Cardiac fibroblast (primary cell): ENCODE measurements at places on chromosomes 13 and 19.

DNA sequence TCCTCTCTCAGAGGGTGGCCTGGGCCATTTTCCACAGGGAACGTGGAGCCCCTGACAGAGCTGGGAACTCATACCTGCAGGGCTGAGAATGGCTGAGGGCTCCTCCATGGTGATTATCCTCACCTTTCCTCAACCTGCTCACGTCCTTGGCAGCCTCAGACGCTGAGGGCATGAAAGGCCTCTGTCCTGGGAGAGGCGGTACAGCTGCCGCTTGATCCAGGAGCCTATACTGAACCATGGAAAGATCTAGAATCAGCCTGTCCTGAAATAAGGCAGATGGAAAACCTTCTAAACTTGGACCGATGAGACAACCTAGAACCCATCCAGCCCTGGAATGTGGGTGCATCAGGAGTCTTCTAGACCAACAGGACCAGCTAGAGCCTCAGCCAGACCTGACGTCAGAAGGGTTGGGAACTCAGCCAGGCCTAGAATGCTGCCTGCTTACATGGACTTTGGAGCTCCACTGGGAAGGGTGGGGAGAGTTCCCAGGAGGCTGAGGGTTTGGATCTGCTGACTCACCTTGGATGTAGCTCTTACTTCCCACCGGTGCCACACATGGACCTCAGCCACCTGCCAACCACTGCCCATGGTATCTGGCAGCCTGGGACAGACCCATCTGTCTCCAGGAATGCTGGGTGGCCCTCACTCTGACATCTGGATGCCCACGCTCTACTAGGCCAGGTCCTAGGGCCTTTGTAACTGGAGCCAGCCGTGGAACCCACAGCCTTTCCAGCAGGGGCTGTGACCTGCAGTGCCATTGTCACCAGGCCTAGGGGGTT, 7.5 kb downstream of the KCTD15 start:
- peak; percentile 74 for DNase-seq

DNA sequence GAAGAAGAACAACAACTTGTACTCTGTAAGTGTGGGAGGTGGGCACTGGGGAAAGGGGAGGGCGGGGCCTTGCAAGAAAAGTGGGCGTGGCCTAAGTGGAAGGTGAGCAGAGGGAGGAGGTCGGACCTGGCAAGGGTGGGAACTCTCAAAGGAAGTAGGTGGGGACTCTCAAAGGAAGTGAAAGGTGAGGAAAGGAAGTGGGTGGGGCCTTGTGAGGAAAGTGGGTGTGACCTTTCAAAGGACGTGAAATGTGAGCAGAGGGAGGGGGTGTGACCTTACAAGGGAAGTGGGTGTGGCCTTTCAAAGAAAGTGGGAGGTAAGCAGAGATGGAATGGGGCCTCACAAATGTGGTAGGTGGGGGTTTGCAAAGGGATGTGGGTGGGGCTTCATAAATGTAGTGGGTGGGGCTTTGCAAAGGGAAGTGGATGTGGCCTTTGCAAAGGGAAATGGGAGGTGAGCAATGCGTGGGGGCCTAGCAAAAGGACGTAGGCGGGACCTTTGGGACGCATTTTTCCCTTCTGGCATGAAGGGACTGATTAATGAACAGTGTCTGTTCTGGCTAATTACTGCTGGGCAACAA, 25.9 kb downstream of the ACSBG2 start:
- peak; percentile 3 for DNase-seq

GRCh38 chr13:33464345-33464744, 178.8 kb upstream of the STARD13 start:
- no peak for DNase-seq

- no peak for DNase-seq
Observed at GRCh38 chr19:10404888-10405820, 1.8 kb upstream of the CDC37 start.

DNA sequence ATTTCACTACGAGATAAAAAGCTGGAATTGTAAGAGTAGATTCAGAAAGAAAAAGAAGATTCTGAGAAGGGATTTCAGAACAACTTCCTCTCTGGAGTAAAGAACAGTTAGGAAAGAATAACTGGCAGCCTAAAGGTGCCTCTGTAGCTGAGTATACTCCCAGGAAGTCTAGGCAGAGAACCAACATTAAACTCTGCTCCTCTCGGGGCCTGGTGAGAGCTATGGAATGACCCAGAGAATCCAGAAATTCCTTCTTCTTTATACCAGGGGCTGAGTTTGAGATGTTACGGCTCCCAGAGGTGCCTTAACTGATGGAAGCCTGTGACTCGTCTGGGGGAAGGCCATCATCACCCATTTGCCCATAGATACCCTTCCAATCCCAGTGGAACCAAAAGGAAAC, 39.1 kb downstream of the FAM216B start:
- DNase-seq, result peak; percentile 69
